ENCODE measurements at places on chromosomes 2 and 18.

DNA sequence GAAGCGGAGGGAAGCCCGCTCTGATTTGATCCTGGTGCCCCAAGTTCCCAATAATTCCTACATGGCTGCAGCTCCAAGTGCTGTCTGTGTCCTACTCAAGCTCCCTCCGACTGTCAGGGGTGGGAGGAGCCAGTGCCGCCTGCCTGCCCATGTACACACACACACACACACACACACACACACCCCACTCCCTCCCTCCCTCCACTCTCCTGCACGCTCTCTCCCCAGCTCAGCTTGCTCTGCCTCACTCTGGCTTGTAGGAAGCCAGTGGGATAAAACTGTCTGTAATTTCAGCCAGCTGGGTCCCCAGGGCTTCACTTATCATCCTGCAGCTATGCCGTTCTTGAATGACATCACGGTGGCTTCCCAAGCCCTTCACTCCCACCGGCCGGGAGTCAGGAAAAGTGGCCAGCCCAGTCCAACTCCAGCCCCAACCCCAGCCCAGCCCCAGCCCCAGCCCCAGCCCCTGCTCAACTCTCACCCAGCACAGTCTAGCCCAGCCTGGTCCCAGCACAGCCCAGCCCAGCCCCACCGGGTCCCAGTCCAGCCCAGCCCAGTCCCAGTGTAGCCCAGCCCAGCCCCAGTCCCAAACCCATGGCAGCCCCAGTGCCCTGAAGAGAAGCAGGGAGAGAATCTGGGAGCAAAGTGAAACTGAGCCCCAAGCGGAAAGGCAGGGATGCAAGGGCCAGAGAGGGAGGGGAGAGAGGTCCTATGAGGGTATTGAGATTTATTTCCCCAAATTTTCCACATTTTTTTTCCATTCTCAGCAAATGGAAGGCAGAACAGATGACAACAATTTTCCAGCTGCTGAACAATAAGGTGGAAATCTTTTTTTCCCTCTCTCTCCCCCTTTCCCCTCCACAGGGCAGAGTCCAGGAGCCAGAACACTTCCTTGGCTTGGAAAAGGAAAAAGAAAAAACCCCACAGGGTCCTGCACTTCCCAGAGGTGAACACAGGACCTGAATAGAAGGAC, 144.0 kb downstream of the TNS1 start:
- DNase-seq = no peak

GRCh38 chr2:29278966-29279365, 163.8 kb downstream of the CLIP4 start:
- no peak for DNase-seq

DNA sequence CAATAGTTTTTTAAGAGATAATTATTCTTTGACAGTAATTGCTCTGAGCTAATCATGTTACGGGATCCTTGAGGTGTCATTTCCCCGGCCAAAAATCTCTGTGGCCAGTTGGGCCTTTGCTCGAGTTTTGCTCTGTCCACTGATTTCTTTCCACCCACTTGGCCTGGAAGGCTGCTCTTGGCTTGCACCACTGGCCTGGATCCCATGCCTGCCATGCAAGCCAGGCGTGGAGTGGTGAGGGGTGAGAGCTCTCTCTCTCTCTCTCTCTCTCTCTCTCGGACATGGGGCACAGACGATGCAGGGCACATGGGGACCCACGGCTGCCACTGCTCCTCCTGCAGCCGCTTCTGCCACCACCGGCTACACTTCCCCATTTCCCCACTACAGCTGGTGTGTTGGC, 853.0 kb upstream of the GCFC2 start:
- no peak for DNase-seq

- DNase-seq = no peak
Measured at GRCh38 chr18:43393174-43393573, 115.9 kb upstream of the SYT4 start.

Measured in pulmonary artery endothelial cell (primary cell).